ENCODE measurements at places on chromosomes 2 and 18.

DNA sequence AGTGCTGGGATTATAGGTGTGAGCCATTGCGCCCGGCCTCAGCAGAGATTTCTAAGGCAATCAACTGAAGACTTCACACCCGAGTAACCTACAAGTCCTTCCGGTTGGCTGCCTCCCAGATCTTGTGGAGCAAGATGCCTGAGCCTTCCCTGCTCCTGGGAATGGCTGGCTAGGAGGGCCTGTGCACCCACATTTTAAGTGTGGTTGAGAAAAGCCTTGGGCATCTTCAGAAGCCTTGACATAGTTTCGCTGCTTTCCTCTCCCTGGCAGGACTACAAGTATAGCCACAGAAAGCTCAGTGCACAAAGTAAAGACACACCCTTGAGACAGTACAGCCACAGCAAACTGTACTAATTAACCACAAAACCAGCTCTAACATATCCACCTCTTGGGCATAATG lies 35.2 kb downstream of the E2F6 start:
- no peak for DNase-seq

- DNase-seq, result no peak
These were observed 29.3 kb downstream of the RDH14 start for GRCh38 chr2:18531194-18531593.

DNA sequence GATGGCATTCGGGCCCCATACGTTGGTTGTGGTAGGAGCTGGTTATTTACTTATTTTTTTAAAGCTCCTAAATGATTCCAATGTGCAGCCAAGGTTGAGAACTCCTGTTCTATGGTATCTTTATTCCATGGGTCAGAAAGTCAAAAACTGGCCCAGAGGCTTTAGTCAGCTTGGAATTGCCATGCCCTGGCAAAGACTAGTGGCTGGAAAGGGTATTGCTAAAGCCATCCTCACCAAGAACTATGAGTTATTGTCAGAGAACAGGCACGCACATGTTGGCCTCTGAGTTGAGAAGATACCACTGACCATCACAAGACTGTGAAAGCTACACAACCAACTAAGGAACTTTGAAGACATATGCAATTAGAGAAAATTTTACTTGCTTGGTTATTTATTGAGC lies 47.9 kb upstream of the ACMSD start:
- DNase-seq, result no peak

GRCh38 chr2:224919472-224920110 lies 122.7 kb downstream of the DOCK10 start:
- DNase-seq, result no peak

GRCh38 chr18:74511823-74512222 lies 15.7 kb downstream of the CNDP2 start:
- no peak for DNase-seq

DNA sequence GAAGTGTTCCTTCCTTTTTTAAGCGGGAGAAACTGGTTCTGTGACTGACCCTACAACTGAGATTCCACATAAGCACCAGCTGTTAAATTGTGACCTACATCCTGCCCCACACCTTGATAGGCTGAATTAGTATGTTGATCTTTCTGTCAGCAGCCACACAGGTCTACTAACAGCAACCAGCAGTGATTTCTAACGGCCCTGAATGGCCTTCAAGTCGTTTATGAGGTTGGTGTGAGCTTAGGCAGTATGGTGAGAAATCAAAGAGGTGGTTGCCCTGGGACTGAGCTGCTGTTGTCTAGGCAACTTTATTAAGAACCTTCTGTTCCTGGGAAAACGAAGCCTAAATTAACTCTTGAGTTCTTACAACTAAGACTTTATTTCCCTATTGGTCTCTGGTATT lies 197.2 kb upstream of the FSHR start:
- no peak for DNase-seq

DNA sequence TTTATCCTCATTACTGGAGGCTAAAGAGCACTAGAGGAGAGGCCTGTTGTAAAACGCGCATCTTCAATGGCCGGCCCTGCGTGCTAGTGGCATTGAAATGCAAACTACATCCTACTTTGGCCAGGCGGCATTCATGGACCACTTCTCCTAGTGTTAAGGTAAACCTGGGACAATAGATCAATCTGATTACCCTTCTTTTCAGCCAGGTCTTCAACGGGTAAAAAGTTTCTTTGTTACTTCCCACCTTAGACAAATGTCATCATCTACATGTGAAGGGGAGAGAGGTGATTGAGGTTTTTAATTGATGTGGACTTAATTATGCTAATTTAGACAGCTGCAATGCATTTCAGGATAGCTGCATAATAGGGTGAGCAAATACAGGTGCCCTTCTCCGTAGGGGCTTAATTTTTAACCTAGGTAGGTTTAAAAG lies 628.0 kb downstream of the ZEB2 start:
- DNase-seq, result no peak

DNA sequence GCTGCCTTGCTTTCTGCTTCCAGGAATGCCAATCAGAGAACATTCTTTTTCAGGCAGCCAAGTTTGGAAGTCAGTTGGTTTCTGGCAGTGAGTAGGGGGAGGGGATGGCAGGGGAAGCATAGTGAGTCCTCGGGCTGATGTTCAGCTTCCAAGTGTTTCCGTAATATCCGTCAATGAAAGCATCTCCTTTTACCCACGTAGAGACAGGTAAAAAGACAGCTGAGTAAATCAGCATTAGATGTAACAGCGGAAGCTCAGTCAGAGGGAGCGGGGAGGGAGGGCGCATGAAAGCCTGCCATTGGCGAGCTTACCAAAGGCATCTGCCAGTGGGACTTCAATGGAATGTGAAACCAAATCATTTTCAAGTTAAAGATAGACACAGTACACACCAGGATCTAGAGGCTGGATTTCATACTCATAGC lies 117.1 kb upstream of the DTNA start:
- DNase-seq, result no peak

DNA sequence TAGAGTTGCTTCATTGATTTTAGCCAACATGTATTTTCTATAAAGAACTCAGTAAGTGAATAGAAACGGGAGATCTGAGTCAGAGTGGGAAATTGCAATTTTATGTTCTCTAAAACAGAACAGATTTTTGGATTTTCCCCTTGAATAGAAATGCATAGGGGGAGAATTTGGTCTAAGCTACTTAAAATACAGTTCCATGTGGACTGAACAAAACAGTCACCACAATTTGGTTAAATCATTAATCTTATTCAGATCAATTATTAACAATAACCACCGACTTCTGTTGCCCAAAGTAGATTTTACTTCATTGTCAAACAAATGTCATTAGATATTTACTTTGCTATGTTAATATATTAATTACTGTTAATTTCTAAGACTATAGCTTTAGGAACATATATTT lies 107.7 kb downstream of the SCG2 start:
- no peak for DNase-seq

DNA sequence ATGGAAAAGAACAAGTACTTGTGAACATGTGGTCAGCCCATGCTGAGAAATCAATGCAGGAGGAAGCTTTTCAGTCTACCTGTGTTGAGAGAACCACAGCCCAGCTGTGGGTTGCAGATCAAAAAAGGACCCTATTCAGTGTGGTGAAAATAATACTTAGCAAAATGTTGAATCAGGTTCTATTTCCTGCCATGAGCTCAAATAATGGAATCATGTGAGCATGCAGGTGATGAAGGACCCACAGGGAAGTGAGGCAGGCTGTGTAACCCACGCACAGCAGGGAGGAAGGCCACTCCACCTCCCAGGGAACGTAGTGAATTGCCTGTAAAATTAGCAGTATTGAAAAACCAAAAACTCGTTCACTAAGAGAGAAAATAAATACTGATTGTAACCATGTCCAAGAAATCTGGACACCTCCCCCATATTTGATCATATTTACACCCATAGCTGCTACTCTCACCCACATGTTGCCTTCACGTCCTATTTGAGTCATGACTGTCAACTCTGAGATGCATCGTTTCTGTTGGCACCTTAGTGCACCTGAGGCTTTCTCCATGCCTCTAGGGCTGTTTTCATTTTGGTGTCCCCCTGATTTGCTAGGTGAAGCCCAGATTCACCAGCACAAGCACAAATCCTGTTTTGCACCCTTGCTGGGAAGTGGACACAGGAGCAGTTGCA lies 20.5 kb upstream of the BCL2L11 start:
- DNase-seq, result no peak

DNA sequence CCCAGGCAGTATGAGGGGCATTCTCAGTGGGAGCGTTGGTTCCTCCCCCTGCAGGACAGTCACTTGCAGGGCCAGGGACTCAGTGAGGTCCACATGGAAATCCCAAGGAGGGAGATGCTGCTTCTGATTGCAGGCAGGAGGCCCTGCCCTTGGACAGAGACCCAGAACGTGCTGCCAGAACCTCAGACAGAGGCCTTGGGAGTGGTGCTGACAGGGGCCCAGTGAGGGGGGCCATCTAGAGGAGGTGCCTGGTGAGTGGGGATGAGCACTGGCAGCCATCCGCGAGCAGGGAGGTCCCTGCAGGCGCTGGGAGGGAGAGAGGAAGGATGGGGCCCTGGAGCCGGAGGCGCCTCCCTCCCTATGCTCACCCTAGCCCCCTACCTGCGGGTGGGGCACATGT lies 133.1 kb downstream of the DYSF start:
- no peak for DNase-seq

GRCh38 chr2:118697781-118698180 lies 149.7 kb downstream of the EN1 start:
- no peak for DNase-seq

- DNase-seq, result no peak
These were observed 72.3 kb downstream of the ASXL2 start for GRCh38 chr2:25805987-25806386.

DNA sequence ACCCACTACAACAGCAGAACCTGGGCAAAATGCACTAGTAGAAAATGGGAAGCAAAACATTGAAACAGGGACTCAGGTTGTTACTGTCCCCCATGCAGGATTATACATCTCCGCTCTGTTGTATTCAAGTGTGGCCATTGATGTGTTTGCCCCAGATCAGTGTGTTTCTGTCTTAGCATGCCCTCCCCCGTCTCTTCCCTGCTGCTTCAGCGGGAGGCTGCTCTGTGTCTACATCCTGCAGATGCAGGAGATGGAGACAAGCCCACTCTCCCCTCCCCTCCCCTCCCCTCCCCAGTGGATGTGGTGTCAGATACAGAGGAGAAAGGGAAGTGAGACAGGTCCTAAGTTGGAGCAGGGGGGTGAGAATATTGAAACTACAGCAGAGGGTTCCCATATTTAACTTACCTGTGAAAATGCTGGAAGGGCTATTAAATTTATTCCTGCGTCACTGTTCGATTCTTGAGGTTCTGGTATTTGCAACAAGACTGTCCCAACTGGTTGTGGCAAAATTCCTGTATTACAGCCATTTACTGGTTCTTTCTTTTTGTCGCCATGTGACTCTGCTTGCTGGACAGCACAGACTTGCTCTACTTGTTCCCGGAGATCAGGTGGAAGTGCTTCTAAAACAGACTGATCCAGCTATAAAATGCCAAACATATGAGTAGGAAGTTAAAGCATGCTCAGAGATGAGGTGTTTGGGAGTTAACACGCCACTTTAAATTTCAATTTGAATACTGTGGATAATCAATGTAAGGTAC lies 67.0 kb downstream of the EIF5B start:
- DNase-seq, result no peak

DNA sequence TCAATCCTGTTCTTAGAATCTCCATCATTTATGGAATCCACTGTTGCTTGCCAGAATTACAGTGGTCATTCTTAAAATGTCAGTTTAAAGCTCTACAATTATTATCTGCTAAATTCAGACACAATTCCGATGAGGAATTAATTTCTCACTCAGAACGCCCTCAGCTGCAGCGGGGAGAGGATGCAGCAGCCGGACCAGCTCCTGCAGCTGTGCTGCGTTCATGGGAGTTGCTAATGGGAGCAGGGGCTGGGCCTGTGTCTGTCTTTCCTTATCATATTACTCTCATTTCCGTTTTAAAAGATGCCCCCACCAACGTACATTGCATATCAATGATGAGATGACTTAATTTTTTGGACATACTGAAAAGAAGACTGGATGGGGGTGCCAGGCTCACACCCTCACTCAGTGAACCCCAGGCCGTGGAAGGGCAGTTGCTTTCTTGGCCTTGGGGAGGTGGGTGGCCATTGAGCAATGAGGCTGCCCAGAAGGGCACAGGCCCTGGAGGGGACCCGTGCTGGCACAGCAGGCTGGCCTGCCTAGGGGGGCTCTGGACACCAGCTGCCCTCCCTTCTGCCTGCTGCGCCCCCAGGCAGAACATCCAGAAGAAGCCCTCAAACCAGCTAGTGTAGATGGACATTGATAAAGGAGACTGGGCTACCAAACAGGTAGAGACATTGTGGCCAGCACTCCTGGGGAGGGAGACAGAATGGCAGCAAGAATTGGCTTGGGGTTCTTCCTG lies 503.6 kb upstream of the MYT1L start:
- no peak for DNase-seq

- peak; percentile 40 for DNase-seq
These were observed 33.3 kb downstream of the ANXA4 start for GRCh38 chr2:69774984-69775982.

GRCh38 chr2:30847841-30848240 lies 40.6 kb upstream of the CAPN13 start:
- no peak for DNase-seq

DNA sequence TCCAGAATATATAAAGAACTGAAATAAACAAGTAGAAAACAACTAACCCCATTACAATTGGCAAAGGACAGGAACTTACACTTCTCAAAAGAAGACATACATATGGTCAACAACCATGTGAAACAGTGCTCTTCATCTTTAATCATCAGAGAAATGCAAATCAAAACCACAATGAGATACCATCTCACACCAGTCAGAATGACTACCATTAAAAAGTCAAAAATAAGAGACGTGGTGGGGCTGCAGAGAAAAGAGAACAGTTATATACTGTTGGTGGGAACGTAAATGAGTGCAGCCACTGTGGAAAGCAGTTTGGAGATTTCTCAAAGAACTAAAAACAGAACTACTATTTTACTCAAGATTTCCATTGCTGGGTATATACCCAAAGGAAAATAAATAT lies 1696.3 kb upstream of the TMEFF2 start:
- no peak for DNase-seq
